ENCODE measurements at places on chromosomes 16 and 17.

GRCh38 chr17:62045109-62045508 lies 20.0 kb downstream of the MED13 start:
- DNase-seq: no peak

GRCh38 chr16:19123535-19124178 lies 9.9 kb downstream of the ITPRIPL2 start:
- no peak for DNase-seq

GRCh38 chr17:73710095-73710592 lies 65.9 kb upstream of the SDK2 start:
- DNase-seq: peak; percentile 20

- DNase-seq: no peak
These were observed 65.0 kb upstream of the CACNG5 start for GRCh38 chr17:66769911-66770310.

Data from stimulated activated CD8-positive, alpha-beta memory T cell treated with anti-CD3 and anti-CD28 coated beads, Interleukin-7, amount 100 ng/mL, for 24 hours (primary cell).